NCI-H1930 (cell line): ENCODE measurements at places on chromosomes 1 and 21.

GRCh38 chr1:230787471-230787870 lies 40.3 kb downstream of the CAPN9 start:
- no peak for DNase-seq

- peak; percentile 16 for DNase-seq
Measured at GRCh38 chr1:32239337-32239736, 7.7 kb upstream of the FAM167B start.

- DNase-seq: no peak
Measured at GRCh38 chr1:42947965-42948732, 10.5 kb downstream of the SLC2A1 start.

GRCh38 chr1:37867784-37868183 lies 8.4 kb upstream of the MTF1 start:
- DNase-seq: no peak

GRCh38 chr1:119675349-119676345 lies 27.6 kb upstream of the ZNF697 start:
- peak; percentile 64 for DNase-seq

GRCh38 chr1:52544665-52545525 lies 8.0 kb downstream of the TUT4 start:
- DNase-seq: no peak

- no peak for DNase-seq
Measured at GRCh38 chr1:12383001-12383400, 153.2 kb downstream of the VPS13D start.

DNA sequence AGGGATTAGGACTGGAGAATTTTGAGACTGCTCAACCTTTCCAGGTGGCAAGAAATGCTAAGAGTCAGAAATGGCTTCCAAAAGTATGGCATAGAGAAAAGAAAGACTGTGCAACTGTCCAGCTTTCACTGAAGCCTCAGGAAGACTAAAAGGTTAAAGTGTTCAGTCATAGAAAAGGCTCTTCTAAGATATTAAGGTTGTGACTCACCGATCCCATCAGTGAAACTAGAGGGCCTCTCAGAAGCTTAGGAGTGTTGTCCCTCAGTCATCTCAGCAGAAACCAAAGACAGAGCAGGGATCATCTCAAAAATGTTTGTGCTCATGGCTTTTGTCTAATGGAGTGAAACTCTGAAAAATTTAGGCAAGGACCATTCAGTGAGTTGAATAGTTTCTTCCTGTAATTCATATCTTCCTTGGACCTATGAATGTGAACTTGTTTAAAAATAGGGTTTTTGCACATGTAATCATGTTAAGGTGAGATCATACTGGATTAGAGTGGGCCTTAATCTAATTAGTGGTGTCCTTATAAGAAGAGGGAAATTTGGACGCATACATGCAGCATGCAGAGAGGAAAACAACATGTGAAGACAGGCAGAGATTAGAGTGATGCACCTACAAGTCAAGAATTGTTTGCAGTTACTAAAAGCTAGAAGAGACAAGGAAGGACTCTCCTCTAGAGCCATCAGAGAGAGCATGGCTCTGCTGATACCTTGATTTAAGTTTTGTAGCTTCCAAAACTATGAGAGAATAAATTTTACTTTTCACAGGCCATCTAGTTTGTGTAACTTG lies 71.3 kb downstream of the RPE65 start:
- DNase-seq: no peak

GRCh38 chr1:172726740-172727139 lies 67.8 kb downstream of the FASLG start:
- DNase-seq: no peak

- DNase-seq: no peak
Measured at GRCh38 chr1:150760013-150760412, 5.6 kb downstream of the CTSS start.

DNA sequence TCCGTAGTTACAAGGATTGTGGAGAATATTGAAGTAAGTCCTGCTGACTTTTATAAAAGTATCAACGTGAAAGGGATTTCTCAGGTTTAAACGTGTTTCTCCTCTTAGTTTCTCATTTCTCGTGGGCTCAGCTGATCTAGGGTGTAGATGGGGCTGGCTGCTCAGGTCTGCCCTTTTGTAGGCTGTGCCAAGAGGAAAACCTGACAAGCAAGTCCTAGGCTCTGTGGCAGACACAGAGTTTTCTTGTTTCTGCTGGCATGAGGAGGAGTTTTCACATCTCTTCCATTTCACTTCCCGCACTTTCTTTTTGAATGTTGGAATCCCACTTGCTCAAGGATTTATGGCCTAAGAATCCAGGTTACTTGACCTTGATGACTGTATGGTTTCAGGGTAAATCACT lies 14.8 kb downstream of the VPS13D start:
- no peak for DNase-seq

- no peak for DNase-seq
Measured at GRCh38 chr1:226973371-226973897, 33.3 kb downstream of the COQ8A start.

GRCh38 chr21:34946385-34946840 lies 102.7 kb downstream of the RUNX1 start:
- no peak for DNase-seq

- DNase-seq: no peak
Measured at GRCh38 chr1:204211046-204211445, 2.7 kb downstream of the GOLT1A start.

DNA sequence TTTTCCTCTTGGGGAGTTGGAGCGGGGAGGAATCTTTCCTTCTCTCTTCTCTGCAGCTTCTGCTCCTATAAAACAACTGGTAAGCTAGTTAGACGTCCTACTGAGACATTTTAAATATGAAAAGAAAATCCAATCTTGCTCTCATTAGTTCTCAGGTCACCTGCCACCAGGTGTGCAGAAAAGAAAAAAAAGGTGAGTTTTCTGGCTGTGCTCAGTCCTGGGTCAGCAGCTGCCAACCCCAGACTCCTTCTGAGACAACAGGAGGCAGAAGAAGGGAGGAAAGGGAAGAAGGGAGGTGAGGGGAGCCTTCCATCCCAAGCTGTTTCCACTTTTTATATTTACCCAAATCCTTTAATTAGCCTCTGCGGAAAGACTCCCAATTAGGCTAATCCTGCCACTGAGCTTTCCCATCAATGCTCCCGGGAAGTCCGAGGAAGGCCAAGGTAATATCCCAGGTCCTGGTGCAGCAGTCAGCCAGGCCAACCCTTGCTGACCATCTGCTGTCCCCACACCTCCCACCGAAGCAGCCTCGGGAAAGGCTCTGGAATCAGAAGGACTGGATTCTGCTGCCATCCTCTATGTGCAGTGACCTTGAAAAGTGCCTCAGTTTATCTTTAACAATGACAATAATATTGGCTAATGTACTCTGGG lies 33.4 kb downstream of the GLIS1 start:
- no peak for DNase-seq

- no peak for DNase-seq
Measured at GRCh38 chr1:21681426-21681825, 12.3 kb upstream of the RAP1GAP start.

GRCh38 chr1:220879076-220879508 lies at the start of gene HLX:
TSS of gene HLX (plus strand) at chr1:220879443. CDS start at chr1:220879858, 415 bp downstream.
- DNase-seq: no peak

- no peak for DNase-seq
Measured at GRCh38 chr1:222167111-222167510, 380.8 kb downstream of the HHIPL2 start.

- DNase-seq: no peak
Measured at GRCh38 chr1:33842348-33842747, 21.5 kb upstream of the HMGB4 start.
